ENCODE measurements at places on chromosomes 5 and 9.

DNA sequence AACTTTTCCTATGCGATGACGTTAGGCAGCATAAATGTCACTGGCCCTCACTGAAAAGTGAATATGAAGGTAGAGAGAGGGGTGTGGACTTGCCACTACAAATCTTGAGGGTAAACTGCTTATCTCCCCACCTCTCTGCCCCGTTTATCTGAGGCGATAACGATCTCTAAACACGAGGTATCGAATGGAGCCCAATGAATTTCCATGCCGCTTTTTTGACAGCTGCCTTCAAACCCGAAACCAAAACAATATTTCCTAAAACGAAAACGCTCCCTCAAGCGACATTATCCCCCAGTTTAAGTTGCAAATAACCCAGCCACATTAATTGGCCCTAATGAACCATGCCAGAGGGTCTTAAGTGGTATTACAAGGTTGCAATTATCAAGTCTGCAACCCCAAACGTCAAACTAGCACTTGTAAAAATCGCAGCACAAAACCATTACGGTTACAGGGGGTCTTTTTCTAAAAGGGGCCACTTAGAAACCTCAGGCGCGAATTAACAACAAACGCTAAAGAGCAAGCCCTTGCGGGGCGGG lies 1.4 kb downstream of the NR3C1 start:
- DNase-seq = no peak

DNA sequence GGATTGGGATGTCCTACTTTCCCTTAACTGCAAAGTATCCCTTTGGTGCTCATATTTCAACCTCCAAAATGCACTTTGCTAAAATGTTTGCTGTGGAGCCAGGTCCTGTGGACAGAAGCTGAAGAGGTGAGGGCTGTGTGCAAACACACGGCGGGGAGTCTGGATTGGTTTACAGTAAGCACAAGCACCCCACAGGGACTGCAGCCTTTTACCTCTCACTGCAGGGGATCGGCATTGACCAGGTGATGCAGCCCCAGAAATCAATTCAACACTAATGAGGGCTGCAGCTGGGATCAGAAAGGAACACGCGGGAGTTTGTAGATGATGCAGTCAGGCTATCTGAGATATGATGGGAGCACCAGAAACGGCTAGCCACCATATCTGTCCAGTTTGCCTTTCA lies 450.9 kb downstream of the CCDC171 start:
- no peak for DNase-seq

DNA sequence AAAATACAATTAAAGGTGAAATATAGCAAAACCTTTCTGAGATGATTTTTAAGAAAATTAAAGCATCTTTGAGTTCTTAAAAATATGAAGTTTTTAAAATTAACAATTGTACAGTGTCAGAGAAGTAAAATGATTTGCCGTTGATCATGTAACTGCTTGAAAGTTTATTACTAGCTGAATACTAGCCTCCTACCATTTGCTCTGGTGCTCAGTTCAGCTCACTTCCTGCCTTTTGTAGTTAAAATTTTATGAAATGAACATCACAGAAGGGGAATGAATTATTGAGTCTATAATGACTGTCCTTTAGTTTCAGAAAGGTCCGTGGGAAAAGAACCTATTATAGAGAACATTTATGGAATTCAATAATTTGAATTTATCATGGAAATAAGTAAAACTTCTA lies 9.7 kb downstream of the YTHDC2 start:
- DNase-seq = no peak

DNA sequence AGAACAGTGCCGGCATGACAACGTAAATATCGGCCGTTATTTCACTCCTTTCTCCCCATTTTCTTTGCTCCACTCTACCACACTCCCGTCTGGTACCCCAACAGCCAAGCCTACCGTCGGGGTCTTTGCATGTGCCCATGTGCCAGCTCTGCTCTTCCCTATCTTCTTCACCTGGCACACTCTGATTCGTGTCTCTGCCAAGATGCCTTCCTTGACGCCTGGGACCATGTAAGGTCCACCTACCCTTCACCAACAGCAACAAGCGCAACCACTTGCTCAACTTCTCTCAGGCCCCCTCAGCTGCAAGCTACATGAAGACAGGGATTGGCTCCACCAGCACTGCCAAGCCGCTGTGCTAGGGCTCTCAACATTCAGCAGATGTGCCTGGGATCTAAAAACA lies 4.4 kb downstream of the MGAT1 start:
- no peak for DNase-seq

DNA sequence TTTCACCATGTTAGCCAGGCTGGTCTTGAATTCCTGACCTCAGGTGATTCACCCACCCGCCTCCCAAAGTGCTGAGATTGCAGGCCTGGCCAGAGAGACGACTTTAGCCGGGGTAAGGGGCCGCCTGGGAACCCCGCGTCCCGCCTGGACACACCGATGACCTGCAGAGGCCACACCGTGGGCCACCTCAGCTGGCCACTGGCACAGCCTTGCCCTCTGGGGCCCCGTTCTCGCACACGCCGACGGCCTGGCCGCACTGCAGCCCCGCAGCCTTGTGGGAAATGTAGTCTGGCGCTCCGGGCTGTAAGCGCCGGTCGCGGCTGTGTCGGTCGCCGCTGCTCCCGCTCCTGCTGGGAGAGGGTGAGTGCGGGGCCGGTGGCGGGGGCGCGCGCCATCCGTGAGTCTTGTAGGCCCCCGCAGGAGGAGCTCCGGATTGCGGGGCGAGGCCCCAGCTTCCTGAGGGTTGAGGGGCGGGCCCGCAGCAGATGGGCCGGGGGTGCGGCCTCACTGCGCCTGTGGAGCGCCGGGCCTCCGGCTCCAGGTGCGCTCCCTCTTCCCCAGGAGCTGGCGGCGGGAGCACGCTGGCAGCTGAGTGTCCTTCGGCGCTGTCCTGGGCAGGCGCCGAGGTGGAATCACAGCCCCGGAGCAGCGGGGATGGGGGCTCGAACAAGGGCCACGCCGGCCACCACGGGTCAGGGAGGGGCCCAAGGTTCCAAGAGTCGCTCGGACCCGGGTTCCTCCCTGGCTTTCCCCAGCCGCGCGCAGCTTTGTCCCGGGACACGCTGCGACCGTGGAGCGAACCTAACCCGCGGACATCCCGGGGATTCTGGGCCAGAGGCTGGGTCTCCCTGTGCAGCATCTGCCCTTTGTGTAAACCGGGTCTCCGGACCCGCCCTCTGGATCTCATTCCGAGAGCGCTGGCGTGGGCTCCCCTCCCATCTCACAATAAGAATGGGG lies at the start of gene ZFP2:
ZFP2 (plus strand) TSS at position 299 of the 957 bp plus-strand sequence. CDS start 35,401 bp downstream, outside the sequence.
- DNase-seq = no peak

DNA sequence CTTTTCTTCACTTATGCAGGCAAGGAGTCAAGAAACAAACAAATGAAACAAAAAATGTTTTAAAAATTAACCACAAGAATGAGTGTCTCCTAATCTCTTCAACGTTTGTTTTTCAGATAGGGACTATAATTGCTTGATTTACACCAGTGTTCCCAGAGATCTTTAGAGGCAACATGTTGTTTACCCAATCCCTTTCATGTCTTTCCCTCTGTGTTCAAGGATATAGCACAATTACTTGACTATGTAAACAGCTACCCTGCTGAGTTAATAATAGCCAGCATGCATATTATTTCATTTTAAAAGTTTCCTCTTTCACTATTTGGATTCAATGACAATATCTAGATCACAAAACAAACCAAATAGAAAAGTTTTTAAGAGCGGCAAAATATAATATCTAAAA lies 25.1 kb upstream of the SHISAL2B start:
- no peak for DNase-seq

DNA sequence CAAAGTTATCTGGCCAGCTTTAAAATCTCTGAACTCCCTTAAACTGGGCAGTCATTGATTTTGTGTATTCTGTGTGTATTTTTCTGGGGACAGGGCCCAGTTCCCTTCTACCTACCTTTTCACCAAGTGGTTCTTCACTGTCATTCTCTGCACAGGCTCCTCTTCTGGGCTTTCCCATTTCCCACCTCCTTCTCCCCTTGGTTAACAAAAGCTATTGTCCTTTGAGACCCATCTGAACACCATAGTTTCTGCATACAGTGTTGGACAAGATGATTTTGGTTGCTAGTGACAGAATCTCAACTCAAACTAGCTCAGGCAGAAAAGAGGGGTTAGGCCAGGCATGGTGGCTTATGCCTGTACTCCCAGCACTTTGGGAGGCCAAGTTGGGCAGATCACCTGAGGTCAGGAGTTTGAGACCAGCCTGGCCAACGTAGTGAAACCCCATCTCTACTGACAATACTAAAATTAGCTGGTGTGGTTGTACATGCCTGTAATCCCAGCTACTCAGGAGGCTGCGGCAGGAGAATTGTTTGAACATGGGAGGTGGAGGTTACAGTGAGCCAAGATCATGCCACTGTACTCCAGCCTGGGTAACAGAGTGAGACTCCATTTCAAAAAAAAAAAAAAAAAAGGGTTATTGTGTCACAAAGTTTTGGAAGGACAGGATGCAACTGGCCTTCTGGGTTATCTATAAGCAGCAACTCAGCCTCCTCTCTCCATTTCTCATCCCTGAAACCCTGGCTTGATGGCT lies 31.0 kb upstream of the ANKRD34B start:
- no peak for DNase-seq

DNA sequence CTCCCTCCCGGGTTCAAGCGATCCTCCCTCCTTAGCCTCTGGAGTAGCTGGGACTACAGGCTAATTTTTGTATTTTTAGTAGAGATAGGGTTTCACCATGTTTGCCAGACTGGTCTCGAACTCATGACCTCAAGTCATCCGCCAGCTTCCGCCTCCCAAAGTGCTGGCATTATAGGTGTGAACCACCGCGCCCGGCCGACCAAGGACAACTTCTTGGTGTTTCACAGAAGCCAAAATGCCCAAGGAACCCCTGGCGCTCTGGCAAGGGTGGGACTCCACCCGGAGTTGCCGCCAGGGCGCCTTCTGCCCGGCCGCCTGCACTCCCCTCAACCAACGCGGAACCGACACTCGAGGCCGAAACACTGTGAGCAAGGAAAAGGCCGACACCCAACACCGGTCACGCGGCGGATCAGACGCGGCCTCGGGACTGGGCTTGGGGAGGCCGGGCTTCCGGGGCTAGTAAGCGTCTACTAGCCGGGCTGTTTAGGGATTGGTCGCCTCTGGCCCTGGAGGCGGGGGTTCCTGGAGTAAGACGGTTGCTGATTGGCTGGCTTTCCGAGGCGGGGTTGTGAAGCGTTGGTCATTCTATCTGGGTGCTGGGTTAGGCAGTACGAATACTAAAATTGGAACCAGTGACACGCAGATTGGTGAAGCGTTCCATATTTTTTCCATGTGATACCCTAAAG lies 7.7 kb upstream of the CFAP157 start:
- peak; percentile 63 for DNase-seq

GRCh38 chr5:94855543-94855942 lies 237.1 kb downstream of the SLF1 start:
- DNase-seq = no peak

GRCh38 chr9:87878989-87879511 lies 3.6 kb upstream of the SPATA31E1 start:
- no peak for DNase-seq

GRCh38 chr5:1536322-1536845 lies 12.6 kb upstream of the LPCAT1 start:
- DNase-seq = peak; percentile 48

DNA sequence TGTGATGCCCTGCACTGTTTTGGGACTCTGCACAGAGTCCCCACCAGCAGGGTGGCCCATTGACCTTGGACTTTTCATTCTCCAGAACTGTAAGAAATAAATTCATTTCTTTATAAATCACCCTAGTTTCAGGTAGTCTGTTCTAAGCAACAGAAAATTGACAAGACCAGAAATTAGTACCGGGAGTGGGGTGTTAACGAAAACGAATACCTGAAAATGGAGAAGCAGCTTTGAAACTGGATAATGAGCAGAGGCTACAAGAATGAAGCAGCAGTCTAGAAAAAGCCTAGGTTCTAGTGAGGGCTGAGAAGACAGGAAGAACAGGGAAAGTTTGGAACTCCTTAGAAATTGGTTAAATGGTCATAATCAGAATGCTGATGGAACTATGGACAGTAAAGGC lies 2.1 kb upstream of the MCC start:
- no peak for DNase-seq

DNA sequence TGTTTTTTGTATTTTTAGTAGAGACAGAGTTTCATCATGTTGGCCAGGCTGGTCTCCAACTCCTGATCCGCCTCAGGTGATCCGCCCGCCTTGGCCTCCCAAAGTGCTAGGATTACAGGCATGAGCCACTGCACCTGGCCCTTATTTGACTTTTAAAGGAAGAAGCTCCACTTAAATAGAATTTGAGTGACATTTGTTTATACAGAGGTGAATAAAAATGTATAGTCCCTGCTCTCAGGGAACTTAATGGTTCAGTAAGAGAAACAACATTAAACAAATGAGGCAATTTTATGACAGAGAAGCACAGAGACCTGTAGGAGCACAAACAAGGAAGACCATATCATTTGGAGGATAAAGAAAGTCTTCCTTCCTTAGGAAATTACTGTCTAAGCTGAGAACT lies 65.7 kb downstream of the C9orf152 start:
- no peak for DNase-seq

GRCh38 chr9:18783909-18784308 lies 249.1 kb downstream of the SAXO1 start:
- no peak for DNase-seq
